ENCODE measurements at places on chromosomes 5 and 9. TPM values are rescaled to one million over a fixed set of nuclear protein-coding genes. Genes with fewer than 3 reads are reported as not detected.

CEMIP2 gene
- 180 TPM for total RNA-seq

CCDC192 gene
- not detected for total RNA-seq

ELOVL7 gene
- not detected for total RNA-seq

KLF4 gene
- total RNA-seq = 3.5 TPM

TRPM3 gene
- under 0.01 TPM for total RNA-seq

- DNase-seq = peak; percentile 44
Measured at GRCh38 chr9:113674436-113674835, 201.7 kb upstream of the ZNF618 start.

DNA sequence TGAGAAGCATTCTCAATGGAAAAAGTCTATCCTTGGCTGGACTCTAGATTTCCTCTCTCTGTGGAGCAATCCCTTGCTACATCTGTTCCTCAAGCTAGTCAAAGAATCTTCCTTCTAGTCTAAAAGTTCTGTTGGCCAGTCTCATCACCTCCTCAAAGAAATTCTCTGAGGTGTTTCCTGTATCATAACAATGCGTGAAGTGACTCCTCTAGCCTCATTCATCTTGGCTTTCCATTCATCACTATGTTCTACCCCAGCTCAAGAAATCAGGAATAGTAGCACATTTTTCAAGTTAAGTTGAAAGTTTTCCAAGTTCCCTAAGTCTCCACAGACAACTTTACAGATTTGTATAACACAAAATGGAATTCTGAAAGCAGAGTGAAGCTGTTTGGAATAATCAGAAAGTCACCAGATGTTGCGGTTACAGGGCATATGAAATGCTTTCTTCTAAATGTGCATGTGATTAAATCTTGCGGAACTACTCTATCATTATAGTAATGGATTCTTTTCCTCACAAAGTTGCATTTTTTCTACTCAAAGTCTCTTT, 176.6 kb upstream of the FREM1 start:
- peak; percentile 54 for DNase-seq

DNA sequence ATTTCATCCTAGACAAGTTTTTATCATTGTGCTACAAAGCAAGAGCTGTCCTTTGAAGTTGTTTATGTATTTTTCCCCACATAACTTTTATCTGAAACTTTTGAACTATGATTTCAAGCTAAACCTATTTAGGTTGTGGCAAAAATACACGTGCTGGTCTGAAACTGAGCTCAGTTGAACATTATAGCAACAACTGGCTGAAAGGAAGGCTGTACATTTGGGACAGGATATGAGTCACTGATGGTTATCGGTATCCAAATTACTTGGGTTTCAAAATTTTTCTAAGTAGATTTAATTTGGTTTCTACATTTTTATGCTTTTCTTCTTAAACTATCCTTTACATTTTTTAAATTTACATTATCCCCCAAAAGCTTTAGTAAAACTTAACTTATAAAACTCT, 627.3 kb upstream of the NUDT12 start:
- DNase-seq = peak; percentile 82

DNA sequence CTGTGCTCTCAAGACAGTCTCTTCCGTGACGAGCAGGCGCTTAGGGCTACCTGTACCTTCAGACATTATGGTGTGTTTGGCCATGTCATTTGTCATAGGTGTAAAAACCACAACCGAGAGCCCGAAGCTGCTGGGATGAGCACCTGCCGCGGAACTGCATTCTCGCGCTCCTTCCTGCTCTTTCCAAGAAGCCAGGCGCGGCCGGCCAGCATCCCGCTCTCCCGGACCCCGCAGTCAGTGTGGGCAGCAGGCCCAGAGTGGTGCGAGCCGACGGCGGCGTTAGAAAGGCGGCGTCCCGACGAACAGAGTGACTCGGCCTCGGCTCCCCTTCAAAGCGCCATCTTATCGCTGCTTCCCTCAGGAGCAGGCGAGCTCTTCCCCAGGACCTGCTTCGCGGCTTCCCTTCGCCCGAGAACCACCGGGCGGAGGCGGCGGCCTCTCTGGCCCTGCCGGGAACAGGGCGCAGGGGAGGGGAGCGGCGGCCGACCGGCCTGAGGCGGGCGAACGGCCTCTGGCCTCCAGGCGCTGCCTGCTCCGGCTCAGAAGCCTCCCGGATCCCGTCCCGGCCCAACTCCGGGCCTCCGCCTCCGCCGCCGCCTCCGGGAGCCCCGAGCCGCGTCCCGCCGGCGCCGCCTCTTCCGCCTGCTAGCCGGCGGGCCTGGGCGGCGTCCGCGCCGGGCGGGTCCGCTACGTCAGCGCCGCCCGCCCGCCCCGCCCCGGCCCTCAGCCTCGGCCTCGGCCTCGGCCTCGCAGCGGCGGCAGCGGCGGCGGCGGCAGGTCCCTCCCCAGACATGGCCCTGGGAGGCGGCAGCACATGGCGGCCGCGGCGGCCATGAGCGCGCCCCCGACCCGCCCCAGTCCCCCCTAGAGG, at the start of gene FAM120A:
FAM120A (plus strand) TSS at position 741 of the 871 bp plus-strand sequence. CDS start 231 bp downstream, outside the sequence.
- peak; percentile 80 for DNase-seq

DNA sequence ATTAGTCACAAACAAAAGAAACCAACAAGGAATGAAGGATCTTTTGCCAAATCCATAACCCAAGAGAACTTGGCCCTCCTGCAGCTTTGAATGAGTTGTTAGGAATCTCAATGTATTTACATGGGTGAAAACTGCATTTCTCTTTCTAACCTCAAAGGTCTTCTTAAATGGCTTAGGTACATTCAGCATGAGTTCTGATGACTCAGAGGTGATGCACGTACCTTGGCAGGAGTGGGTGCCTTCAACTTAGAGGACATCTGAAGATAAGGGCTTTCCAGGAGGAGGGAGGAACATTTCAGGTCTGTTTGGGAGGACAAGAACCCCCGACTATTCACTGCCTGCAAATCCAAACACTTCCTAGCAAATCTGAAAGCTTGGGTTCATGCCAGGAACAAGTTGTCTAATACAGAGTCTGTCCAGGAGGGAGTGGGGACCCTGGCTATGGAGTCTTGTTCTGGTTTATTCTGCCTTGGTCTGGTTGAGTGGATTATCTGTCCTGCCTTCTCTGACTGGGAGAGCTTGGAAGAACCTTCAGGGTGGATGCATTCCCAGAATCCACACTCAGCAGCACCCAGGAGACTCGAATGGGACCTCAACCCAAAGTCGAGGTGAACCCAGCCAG, 65.7 kb downstream of the IRX2 start:
- DNase-seq = no peak

- no peak for DNase-seq
Measured at GRCh38 chr5:154406231-154406630, 39.6 kb upstream of the SAP30L start.

- peak; percentile 85 for DNase-seq
Measured at GRCh38 chr5:74040065-74040551, 414.1 kb downstream of the ARHGEF28 start.

All from fibroblast of villous mesenchyme (primary cell).